Bone marrow (tissue), 2 donors: ENCODE measurements at places on chromosomes 6 and 20.

GRCh38 chr6:5073992-5074391 is 11.1 kb upstream of the PPP1R3G start:
- DNase-seq, result no peak

DNA sequence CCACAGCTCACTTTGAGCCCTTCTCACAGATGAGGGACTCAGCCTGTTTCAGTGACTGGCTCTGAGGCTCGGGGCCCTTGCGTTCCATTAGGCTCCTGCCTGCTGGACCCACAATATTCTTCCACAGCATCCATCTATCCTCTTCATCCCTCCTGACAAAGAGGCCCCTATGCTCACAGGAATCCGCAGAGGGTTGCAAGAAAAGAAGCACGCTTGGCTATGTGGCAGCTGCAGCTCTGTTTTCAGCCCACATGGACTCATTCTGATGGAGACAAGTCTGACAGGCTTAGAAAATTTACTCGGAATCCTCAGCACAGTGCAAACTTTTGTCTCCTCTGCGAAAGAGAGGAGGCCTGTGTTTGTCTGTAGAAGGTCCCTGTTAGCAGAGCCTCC is 207.5 kb downstream of the SYNDIG1 start:
- no peak for DNase-seq

DNA sequence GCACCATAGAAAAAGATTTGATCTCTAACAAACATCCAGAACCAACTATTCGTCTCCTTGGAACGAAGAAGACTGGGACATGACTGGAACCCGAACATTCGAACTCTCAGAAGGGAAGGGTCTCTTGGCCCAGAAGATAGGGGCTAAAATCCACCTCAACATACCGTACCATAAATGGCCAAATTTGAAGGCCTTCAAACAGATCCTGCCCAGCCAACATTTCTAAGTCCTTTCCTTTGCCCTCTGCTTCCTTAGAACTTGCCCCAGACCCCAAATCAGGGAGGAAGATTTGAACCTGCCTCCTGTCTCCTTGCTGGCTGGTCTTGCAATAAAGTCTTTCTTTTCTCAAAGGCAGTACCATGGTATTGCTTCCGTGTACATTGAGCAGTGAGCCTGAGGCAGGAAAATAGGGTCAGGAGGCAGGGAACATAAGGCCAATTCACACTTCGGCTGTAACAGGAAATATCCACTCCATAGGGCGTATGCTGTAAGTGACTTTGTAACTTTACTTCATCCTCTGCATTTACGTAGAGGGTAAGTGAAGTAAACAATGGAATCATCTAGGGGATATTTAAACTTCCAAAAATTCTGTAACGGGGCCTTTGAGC is 1.8 kb upstream of the PXDC1 start:
- DNase-seq, result no peak

GRCh38 chr20:32609993-32610392 is 24.9 kb upstream of the NOL4L start:
- DNase-seq, result no peak

GRCh38 chr6:41214559-41215238 is 13.4 kb upstream of the TREML4 start:
- DNase-seq, result no peak

GRCh38 chr6:69294862-69295261 is 501.9 kb downstream of the LMBRD1 start:
- no peak for DNase-seq

DNA sequence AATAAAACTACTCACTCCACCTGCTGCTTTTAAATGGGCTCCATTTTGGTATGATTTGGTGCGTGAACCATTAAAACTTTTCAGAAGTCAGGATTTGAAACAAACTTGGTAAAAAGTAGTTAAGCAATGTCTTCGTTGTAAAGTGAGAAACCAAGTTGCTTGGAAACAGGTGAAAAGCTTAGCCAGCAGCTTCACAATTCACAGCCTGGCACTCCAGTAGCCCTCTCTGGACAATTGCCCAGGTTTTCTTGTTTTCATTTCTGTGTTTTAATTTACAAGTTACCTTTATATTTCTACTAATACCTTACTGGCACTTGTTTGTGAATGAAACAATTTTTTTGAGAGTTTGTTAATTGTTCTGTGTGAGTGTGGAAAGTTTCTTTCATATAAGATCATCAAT is 12.8 kb downstream of the NT5E start:
- no peak for DNase-seq
